ENCODE measurements at places on chromosomes 3 and 15. TPM values are rescaled to one million over a fixed set of nuclear protein-coding genes. Genes with fewer than 3 reads are reported as not detected.
A peak's percentile ranks its signal among the peaks of the same experiment; 100 is the strongest.

SEMA6D gene
- not detected for total RNA-seq

HHATL gene
- total RNA-seq: not detected

VIPR1 gene
- total RNA-seq: 125 TPM

DNA sequence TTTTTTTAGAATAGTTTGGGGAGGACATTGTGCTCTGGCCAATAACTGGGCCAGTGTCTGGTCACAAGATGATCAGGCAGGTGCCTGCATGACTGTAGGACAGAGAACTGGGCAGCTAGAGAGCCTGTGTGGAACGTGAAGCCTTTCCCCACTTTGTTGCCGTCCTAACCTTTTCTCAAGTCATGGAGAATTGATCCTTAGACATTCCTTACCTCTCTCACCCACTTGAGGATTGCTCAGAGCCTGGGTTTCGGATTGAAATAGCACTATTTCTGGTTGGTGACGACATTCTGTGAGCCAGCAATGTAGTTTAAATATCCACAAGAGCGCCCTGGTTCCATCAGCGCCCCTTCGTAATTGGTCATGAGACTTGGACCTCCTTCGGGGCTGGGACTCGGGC lies 138.4 kb downstream of the IGF1R start:
- H3K27ac ChIP-seq: no peak overlapping the region
- no peak overlapping the region for H3K4me3 ChIP-seq
- no peaks in the 10 kb centered on the region for H3K4me1 ChIP-seq

DNA sequence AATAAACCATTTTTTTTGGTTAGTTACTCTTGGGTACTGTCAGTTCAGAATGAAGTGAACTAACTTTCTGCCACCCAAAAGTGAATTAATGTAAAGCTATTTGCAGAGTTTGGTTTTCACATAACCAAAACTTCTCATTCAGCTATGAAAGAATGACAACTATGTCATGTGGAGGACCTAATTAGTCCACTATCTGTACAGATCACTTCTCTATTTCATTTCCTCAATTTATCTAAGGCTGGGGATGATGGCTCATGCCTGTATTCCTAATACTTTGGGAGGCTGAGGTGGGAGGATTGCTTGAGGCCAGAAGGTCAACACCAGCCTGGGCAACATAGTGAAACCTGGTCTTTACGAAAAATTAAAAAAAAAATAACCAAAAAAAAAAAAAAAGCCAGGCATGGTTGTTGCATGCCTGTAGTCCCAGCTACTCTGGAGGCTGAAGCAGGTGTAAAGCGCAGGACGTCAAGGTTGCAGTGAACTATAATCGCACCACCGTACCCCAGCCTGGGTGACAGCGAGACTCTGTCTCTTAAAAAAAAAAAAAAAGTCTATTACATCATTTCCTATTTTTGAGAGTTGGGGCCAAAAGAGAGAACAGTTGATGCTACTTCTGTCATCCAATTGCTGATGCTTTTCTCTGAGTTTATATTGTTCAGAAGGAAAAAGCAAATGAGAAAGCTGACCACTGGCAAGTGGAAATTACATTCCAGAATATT lies 8.7 kb downstream of the HYPK start:
- H3K27me3 ChIP-seq: no peaks in the 10 kb centered on the region
- no peaks in the 10 kb centered on the region for H3K4me1 ChIP-seq
- no peak overlapping the region for H3K4me3 ChIP-seq
- no peak for DNase-seq

DNA sequence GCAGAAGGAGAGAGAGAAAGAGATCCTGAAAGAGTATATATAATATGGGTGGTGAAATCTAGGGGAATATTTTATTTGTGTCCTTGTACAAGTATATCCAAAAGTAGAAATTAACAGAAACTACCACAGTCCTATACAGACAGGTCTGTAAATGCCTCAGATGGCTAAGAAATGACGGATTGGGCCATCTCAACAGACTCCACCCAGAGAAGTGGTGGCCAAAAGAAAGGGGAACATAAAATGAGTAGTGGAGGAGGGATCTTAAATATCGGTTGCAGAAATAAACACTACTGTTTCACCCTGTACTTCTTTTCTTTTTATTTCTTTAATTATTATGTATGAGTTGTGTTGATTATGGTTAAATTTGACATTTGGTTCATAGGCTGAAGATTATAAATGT lies 47.7 kb downstream of the CCR3 start:
- H3K4me1 ChIP-seq: no peaks in the 10 kb centered on the region
- no peaks in the 10 kb centered on the region for H3K36me3 ChIP-seq
- no peak overlapping the region for H3K4me3 ChIP-seq
- H3K27ac ChIP-seq: no peak overlapping the region
- DNase-seq: no peak

DNA sequence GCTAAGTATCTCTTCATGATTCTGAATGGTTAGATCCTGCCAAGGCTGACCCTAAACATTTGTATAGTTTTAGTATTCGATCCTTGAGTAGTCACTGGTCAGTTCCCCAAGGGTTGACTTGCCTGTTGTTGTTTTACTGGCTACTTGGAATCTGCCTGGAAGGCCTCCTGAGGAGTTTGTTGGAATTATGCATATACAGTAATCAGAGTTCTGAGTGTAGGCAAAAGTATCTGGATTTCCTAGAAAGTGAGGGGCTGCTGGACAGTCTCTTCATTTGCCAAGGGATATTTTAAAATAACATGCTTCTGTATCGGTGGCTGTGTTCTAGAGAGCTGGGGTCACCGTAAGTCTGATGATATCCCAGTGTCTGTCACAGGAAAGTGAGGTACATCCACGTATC lies 333.2 kb upstream of the C2CD4B start:
- H3K27me3 ChIP-seq: no peaks in the 10 kb centered on the region
- H3K4me3 ChIP-seq: no peak overlapping the region
- H3K27ac ChIP-seq: no peak overlapping the region
- H3K4me1 ChIP-seq: no peaks in the 10 kb centered on the region

GRCh38 chr3:124878561-124879336 lies 8.4 kb downstream of the ITGB5 start:
- no peaks in the 10 kb centered on the region for H3K27me3 ChIP-seq
- no peak for DNase-seq
- no peak overlapping the region for H3K4me3 ChIP-seq
- H3K36me3 ChIP-seq: no peaks in the 10 kb centered on the region
- no peak overlapping the region for H3K27ac ChIP-seq
- no peaks in the 10 kb centered on the region for H3K4me1 ChIP-seq

DNA sequence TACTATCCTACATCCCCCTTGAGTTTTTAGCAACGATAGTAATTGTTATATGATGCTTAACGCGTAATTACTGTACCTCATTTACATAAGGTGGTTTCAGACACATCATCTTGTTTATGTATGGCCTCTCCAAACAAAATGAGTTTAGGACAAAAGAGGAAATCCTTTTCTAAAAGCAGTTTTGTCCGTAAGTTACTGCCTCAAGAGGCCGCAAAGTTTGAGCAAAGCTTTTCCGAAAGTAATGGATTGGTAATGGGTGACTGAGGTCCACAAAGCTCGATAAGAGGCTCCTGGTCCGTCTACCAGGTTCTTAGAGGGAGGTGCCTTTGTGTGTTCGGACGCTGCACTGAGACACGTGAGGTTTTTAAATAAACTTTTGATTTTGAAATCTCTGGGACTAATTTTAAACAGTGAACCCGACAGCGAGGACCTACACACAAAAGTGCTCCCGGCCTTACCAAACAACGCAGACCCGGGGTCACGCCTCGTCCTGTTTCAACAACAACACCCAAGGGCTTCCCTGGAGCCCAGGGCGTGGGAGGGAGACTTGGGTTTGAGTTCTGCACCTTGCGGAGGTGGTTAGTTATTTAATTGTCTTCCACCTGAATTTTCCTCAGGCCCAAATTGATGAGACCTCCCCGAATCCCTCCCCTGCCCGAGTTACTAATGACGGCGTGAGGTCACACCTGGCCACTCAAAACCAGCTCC lies 456 bp upstream of the C15orf61 start:
- peak overlapping the region; percentile 87 for H3K4me3 ChIP-seq
- DNase-seq: no peak
- H3K36me3 ChIP-seq: no peaks in the 10 kb centered on the region
- H3K27ac ChIP-seq: peak overlapping the region; percentile 85
- peaks cover 16% of the 10 kb centered on the region for H3K4me1 ChIP-seq

DNA sequence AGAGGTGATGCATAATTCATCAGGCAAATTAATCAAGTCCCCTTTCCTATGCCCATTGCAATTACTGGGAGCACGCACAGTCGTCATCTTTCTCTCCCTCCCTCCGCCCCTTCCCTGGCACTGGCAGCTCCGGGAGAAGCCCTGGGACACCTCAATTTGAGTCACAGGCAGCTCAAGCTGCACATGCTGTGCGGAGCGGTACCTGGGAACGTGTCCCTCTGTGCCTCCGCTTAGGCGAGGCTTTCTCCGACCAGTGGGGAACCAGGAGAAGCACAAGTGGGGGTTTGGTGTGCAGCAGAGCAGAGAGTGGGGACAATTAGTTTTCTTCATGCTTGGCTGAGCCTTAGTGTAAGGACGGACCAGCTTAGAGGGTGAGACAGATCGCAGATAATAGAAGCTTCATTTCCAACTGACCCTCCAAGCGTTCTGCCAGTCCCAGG lies 88.3 kb downstream of the SOX14 start:
- no peak overlapping the region for H3K4me3 ChIP-seq
- DNase-seq: no peak
- H3K27ac ChIP-seq: no peak overlapping the region
- H3K36me3 ChIP-seq: no peaks in the 10 kb centered on the region

GRCh38 chr15:40952901-40953712 lies at the start of gene CHAC1:
Gene CHAC1 (plus strand): TSS chr15:40953471. CDS start chr15:40953584, 113 bp downstream.
- H3K4me1 ChIP-seq: peaks cover 10% of the 10 kb centered on the region
- DNase-seq: peak; percentile 97
- no peaks in the 10 kb centered on the region for H3K27me3 ChIP-seq
- peak within 1 kb of the TSS; percentile 74 for H3K27ac ChIP-seq

DNA sequence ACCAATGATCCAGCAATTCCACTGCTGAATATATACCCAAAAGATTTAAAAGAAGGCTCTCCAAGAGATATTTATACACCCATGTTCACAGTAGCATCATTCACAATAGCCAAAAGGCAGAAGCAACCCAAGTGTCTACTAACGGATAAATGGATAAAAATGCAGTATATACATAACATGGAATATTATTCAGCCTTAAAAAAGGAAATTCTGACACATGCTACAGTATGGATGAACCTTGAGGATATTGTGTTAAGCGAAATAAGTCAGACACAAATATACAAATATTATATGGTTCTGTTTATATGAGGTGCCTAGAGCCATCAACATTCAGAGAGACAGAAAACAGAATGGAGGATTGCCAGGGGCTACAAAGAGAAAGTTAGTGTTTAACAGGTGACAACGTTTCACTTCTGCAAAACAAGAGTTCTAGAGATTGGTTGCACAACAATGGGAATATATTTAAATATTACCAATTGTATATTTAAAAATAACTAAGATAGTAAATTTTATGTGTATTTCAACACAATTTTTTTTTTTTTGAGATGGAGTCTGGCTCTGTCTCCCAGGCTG lies 69.4 kb downstream of the STAG1 start:
- no peaks in the 10 kb centered on the region for H3K4me1 ChIP-seq
- no peak overlapping the region for H3K4me3 ChIP-seq
- no peak overlapping the region for H3K27ac ChIP-seq
- no peaks in the 10 kb centered on the region for H3K36me3 ChIP-seq
- H3K27me3 ChIP-seq: no peaks in the 10 kb centered on the region

DNA sequence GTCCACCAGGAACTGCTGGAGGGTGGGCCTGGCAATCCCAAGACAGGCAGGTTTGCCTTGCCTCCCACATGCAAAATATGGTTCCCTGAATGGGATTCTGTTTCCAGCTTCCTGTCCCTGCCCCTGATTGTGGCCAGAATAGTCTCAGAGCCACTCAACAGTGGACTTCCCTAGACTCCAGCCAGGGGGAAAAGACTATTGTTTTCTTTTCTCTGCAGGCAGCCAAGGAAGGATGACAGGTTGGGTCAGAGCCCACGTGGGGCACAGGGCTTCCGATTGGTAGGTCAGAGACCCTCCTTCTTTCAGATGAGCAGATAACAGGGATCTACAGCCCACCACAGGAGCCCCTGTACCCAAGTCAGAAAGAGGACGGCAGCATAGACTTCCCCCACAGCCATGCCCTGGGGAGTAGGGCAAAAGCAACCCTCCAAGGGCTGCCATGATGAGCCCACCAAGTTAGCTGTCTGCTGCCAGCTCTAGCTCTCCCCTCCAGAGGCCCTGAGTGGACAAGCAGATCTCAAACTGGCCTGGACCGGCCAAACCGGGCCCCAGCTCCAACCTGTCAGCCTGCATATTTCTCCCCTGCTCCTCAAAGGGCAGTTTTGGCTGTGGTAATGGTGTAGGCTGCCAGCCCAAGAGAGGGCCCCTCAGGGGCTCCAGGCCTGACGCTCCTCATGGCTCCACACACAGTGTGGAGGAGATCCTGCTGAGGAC lies 6.4 kb downstream of the TLR9 start:
- no peak for DNase-seq
- no peak overlapping the region for H3K4me3 ChIP-seq
- H3K36me3 ChIP-seq: peaks cover 19% of the 10 kb centered on the region
- no peaks in the 10 kb centered on the region for H3K27me3 ChIP-seq
- peak overlapping the region; percentile 16 for H3K27ac ChIP-seq

Measured in naive thymus-derived CD4-positive, alpha-beta T cell (primary cell).